ENCODE measurements at places on chromosomes 11 and 22. TPM values are rescaled to one million over a fixed set of nuclear protein-coding genes. Genes with fewer than 3 reads are reported as not detected.

The ESRRA gene
- 21.6 TPM for total RNA-seq

The POU2AF3 gene
- total RNA-seq, result 0.45 TPM

The ALKBH3 gene
- total RNA-seq, result 36.7 TPM

The P2RX6 gene
- 5.9 TPM for total RNA-seq

The RAB36 gene
- total RNA-seq, result 4.6 TPM

The TENM4 gene
- total RNA-seq, result 26.4 TPM

The GRIK4 gene
- not detected for total RNA-seq

The SCGB1C1 gene
- not detected for total RNA-seq

The CCDC15 gene
- total RNA-seq, result 9.8 TPM

The DDX25 gene
- under 0.01 TPM for total RNA-seq

The TPBGL gene
- total RNA-seq, result not detected

The NTM gene
- total RNA-seq, result 3.4 TPM

The DEUP1 gene
- not detected for total RNA-seq

The F2 gene
- total RNA-seq, result not detected

The CDC42EP2 gene
- total RNA-seq, result 4.7 TPM

The TTLL1 gene
- 23.1 TPM for total RNA-seq

The OR2D2 gene
- total RNA-seq, result not detected

The OR52N4 gene
- not detected for total RNA-seq

The SYNGR1 gene
- total RNA-seq, result 3.9 TPM

The CBLIF gene
- total RNA-seq, result not detected

The PARVA gene
- 64.0 TPM for total RNA-seq

The MMP8 gene
- total RNA-seq, result not detected

The ZC3H12C gene
- 17.4 TPM for total RNA-seq

The SMIM35 gene
- total RNA-seq, result not detected

The C1QTNF5 gene
- total RNA-seq, result 90.8 TPM

The SEC14L6 gene
- total RNA-seq, result not detected

The PCF11 gene
- total RNA-seq, result 47.7 TPM

The SIK2 gene
- 8.8 TPM for total RNA-seq

The MYOD1 gene
- not detected for total RNA-seq

The IL17RA gene
- total RNA-seq, result 5.2 TPM

The HTR3B gene
- total RNA-seq, result not detected

The SLC5A1 gene
- total RNA-seq, result under 0.01 TPM

The HORMAD2 gene
- total RNA-seq, result not detected

The PDE3B gene
- total RNA-seq, result 2.8 TPM

The YPEL4 gene
- total RNA-seq, result 1.7 TPM

The RBM14 gene
- total RNA-seq, result 26.9 TPM

The TMEM179B gene
- total RNA-seq, result 39.4 TPM

The ACAT1 gene
- total RNA-seq, result 81.7 TPM

The MS4A6A gene
- not detected for total RNA-seq

The BBS1 gene
- 54.7 TPM for total RNA-seq

The EFCAB6 gene
- total RNA-seq, result 2.7 TPM

Measured in fibroblast of the aortic adventitia (primary cell).